ENCODE measurements at places on chromosomes 5 and 9. TPM values are rescaled to one million over a fixed set of nuclear protein-coding genes. Genes with fewer than 3 reads are reported as not detected.

DNA sequence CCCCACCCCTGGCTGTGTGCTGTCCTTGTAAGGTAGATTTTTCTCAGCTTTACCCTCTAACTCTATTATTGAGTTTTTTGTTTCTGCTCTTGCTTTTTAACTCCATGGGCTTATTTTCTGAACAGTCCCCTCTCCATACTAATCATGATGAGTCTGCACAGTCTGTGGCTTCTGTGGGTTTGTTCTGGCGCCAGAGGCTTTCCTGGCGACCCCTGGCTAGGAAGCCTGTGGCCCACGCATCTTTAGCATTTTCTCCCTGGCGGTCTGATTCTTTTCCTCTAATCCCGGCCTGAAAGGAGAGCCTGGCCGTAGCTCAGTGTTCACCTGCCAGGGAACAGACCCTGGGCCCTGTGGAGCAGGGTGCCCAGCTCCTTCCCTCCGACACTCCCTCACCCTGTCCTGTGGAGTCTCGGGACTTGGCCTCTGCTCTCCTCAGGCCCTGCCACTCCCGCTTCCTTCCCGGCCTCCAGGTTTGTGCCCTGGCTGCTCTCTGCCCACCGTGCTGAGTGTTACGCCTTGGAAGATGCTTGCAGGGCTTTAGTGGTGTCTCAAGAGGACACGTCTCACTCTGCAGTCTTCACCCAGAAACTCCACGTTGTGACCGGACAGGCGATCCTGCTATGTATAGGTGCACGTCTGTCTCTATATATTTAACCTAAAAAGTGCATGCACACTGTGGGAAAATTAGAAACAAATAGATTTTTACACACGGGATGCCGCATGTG lies 31.7 kb upstream of the LRRC14B start:
- DNase-seq, result no peak

TLN1 gene
- 142 TPM for total RNA-seq

GRCh38 chr5:83496626-83497025 lies 25.1 kb downstream of the VCAN start:
- DNase-seq, result no peak

GRCh38 chr9:131824155-131824594 lies 84.3 kb upstream of the RAPGEF1 start:
- no peak for DNase-seq

GRCh38 chr5:166123717-166124116 lies 2167.7 kb upstream of the WWC1 start:
- no peak for DNase-seq

- DNase-seq, result no peak
These were observed 143.5 kb downstream of the CARTPT start for GRCh38 chr5:71862507-71863060.

BAAT gene
- not detected for total RNA-seq

SLC36A2 gene
- not detected for total RNA-seq

GRCh38 chr5:141910271-141910673 lies 13.4 kb upstream of the DELE1 start:
- no peak for DNase-seq

DNA sequence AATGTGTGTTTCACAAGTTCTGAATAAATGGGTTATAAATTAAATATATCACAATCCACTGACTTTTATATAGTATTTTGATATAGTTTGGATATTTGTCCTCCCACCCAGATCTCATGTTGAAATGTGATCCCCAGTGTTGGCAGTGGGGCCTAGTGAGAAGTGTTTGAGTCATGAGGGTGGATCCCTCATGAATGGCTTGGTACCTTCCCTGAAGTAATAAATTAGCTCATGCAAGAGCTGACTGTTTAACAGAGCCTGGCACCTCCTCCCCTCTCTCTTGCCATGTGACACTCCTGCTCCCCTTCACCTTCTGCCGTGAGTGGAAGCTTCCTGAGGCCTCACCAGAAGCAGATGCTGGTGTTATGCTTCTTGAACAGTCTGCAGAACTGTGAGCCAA lies 127.9 kb upstream of the PALM2AKAP2 start:
- DNase-seq, result no peak

GRCh38 chr5:154506716-154507080 lies 28.7 kb upstream of the HAND1 start:
- no peak for DNase-seq

ZFP2 gene
- 1.1 TPM for total RNA-seq

SIT1 gene
- total RNA-seq, result 1.4 TPM

DNA sequence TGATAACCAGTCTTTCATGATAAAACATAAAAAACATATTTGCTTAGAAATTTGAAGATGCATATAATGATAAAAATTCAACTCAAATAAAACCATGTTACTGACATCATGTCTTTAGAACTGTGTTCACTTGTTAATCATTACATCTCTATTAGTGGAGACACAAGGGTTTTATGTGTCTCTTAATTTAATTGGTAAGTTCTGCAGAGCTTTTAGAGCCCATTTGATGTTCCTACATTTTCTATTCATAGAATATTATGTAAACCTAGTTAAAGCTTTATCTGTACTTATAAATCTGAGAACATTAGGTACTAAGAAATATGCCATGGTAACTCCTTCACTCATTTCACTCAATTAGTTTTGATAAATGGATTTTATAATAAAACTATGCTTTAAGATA lies 285.4 kb downstream of the SLCO4C1 start:
- no peak for DNase-seq

All from left colon (tissue), 2 donors.